ENCODE measurements at places on chromosomes 5 and 9.

- H3K27ac ChIP-seq, result no peak overlapping the region
- no peaks in the 10 kb centered on the region for H3K27me3 ChIP-seq
- H3K36me3 ChIP-seq, result no peaks in the 10 kb centered on the region
- no peak for DNase-seq
- no peaks in the 10 kb centered on the region for H3K4me1 ChIP-seq
- no peak overlapping the region for H3K4me3 ChIP-seq
Observed at GRCh38 chr5:136269973-136270372, 77.0 kb upstream of the SMIM32 start.

DNA sequence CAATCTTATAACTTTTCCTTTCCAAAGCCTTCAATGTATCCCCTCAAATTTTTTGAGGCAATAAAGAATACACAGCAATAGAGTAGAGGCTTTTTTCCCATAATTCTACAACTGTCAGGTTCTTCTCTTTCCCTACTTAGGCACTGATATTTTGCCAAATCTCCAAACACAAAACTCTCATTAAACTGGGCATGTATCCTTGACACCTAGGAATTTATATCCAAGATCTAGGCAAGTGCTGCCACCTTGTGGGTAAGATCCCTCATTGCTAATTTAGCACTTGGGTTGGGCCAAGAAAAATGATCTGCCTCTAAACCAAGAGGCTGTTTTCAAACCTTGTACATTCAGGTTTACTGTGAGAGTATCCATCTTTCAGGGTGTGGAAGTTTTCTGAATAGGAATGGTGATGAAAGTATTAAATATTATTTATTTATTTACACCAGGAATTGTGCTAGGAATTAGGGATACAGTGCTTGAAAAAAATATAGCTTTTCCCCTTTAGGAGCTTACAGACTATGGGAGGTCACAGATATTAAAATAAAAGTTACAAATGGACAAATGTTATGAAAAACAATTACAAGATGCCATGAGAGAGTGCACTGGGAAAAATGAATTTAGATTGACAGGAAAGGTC lies 17.6 kb downstream of the TSTD2 start:
- H3K4me1 ChIP-seq, result no peaks in the 10 kb centered on the region
- no peak overlapping the region for H3K27ac ChIP-seq
- no peak overlapping the region for H3K4me3 ChIP-seq

DNA sequence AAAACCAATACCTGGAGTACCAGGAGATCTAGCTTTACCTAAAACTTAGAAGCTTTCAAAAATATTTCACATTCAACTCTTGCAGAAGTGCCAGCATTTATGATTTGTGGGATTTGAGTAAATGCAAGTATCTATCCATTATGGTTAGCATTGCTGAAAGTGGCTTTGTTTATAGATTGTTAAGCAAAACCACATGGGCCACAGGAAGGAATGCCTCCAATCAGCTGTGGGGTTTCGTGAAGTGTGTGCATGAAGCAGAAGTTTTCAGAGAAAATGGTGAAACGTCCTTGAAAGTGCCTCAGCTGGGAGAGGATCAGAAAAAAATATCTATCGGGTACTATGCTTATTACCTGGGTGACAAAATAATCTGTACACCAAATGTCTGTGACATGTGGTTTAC lies 4.2 kb downstream of the LECT2 start:
- no peaks in the 10 kb centered on the region for H3K27me3 ChIP-seq
- no peak overlapping the region for H3K4me3 ChIP-seq
- H3K4me1 ChIP-seq, result no peaks in the 10 kb centered on the region
- no peak for DNase-seq

- H3K4me3 ChIP-seq, result no peak overlapping the region
- no peaks in the 10 kb centered on the region for H3K36me3 ChIP-seq
- no peak for DNase-seq
Observed at GRCh38 chr9:24602693-24603352, 57.1 kb upstream of the IZUMO3 start.

- H3K36me3 ChIP-seq, result no peaks in the 10 kb centered on the region
- H3K27me3 ChIP-seq, result no peaks in the 10 kb centered on the region
- H3K4me3 ChIP-seq, result no peak overlapping the region
- no peaks in the 10 kb centered on the region for H3K4me1 ChIP-seq
Observed at GRCh38 chr9:108654566-108654965, 201.2 kb downstream of the ACTL7B start.

DNA sequence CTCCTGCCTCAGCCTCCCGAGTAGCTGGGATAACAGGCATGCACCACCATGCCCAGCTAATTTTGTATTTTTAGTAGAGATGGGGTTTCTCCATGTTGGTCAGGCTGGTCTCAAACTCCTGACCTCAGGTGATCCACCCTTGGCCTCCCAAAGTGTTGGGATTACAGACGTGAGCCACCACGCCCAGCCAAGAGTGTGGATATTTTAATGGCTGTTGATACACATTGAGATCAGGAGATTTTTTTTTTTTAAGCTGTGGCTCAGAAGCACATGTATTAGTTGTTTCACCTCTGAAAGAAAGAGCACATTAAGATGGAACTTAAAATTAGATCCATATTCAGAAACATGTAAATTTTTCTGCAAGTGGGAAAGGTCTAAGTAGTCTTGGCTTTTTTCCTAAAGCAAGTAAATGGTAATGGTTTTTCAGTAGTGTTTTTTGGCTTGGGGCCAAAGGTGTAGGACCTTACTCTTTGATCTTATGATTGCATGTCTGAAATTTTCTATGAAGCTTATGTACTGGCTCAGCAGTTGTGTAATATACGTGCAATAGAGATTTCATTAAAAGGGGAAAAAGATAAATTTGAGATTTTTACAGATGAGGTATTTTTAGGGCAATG lies 9.9 kb downstream of the RBM27 start:
- no peaks in the 10 kb centered on the region for H3K36me3 ChIP-seq
- DNase-seq, result no peak
- no peaks in the 10 kb centered on the region for H3K27me3 ChIP-seq
- no peak overlapping the region for H3K27ac ChIP-seq
- no peak overlapping the region for H3K4me3 ChIP-seq

GRCh38 chr9:90296539-90296938 lies 346.1 kb downstream of the DIRAS2 start:
- H3K36me3 ChIP-seq, result no peaks in the 10 kb centered on the region
- no peak overlapping the region for H3K4me3 ChIP-seq
- DNase-seq, result no peak
- H3K27me3 ChIP-seq, result no peaks in the 10 kb centered on the region
- H3K27ac ChIP-seq, result no peak overlapping the region

DNA sequence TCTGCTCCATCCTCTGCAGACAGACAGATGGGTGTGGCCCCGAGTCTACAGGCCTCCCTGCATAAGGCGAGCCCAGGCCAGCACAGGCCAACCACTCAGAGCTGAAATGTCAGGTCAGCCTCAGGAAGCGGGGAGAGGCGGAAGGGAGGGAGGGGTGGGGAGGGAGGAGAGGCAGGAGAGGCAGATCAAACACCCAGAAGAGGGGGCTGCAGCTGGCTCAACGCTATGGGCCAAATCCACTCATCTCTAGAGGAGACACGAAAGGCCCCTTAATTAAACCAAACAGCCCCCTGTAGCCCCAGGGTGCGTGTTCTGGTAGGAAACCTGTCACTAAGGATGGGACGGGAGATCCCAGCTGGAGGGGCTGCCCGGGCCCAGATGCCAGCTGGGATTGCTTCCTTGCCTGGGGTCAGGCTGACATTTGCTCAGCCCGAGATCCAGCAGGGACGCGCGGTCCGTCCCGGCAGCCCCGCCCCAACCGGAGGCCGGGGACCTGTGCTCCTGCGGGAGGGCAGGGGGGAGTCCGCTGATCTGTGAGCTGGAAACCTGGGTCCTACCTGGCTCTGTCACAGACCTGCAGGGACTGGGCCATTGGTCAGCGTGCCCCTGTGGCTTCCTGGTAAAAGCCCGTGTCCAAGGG lies 97.2 kb upstream of the SARDH start:
- DNase-seq, result no peak
- no peaks in the 10 kb centered on the region for H3K27me3 ChIP-seq
- H3K27ac ChIP-seq, result no peak overlapping the region
- no peaks in the 10 kb centered on the region for H3K36me3 ChIP-seq
- no peak overlapping the region for H3K4me3 ChIP-seq
- no peaks in the 10 kb centered on the region for H3K4me1 ChIP-seq

- H3K4me1 ChIP-seq, result peaks cover 8% of the 10 kb centered on the region
- H3K27me3 ChIP-seq, result no peaks in the 10 kb centered on the region
- peak overlapping the region; percentile 51 for H3K4me3 ChIP-seq
- peak; percentile 24 for DNase-seq
Observed at GRCh38 chr9:110148384-110148783, 59.6 kb downstream of the C9orf152 start.

DNA sequence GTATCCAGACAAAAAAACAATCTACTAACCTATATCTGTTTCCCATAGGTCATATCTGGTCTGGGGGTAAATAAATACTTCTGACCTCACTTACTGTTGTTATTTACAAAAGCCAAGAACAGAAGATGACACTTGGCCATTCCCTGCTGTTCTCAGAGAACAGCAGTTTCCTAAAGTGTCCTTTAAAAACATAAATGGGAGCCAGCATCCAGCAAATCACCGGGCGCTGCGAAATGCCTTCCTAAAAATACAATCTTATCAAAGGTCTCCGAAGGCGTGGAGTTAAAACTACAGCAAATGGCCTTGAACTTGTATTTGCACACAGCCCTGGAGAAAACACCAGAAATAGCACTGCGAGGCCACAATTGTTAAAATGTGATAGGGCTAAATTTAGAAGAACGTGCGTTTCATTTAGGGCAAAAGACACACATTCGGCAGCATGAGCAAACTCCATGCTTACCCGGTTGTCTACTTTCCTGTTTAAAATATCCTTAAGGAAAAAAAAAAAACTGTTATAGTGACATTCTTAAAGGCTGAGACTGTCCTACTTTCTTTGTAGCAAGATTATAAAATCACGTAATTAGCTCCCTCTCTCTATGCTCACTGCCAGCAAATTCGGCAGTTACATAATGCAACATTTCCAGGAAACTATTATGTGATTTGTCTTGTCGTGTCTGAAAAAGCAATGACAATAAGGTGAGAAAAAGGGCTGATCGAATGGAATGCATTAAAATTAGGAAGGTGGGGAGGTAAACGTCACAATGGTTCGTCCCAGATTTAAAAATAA lies 1.5 kb downstream of the NFIL3 start:
- no peaks in the 10 kb centered on the region for H3K27me3 ChIP-seq
- no peak for DNase-seq
- peak overlapping the region; percentile 55 for H3K4me3 ChIP-seq
- no peak overlapping the region for H3K27ac ChIP-seq

DNA sequence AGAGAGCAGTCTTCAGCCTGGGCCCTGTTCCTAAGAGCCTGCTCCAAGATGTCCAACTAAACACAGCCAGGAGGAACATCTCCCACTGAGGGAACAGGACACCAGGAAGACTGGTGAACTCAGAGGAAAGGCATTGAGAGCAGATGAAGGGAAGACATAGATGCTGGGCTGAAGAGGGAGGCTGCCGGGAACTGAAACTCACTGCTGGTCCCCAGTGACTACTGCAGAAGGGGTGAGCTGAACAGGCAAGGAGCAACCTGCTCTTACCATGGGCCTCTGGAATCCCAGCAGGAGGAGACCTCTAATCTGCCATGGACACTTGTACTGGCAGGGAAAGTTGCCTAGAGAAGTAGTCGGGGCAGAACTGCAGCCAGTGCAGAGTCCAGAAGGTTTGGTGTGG lies 95.7 kb downstream of the TRPM3 start:
- no peak overlapping the region for H3K27ac ChIP-seq
- no peak overlapping the region for H3K4me3 ChIP-seq
- H3K4me1 ChIP-seq, result no peaks in the 10 kb centered on the region

- peaks cover 5% of the 10 kb centered on the region for H3K4me1 ChIP-seq
- H3K4me3 ChIP-seq, result no peak overlapping the region
- no peak for DNase-seq
- no peaks in the 10 kb centered on the region for H3K36me3 ChIP-seq
- H3K27me3 ChIP-seq, result no peaks in the 10 kb centered on the region
Observed at GRCh38 chr9:36100532-36100931, 36.0 kb upstream of the GLIPR2 start.

DNA sequence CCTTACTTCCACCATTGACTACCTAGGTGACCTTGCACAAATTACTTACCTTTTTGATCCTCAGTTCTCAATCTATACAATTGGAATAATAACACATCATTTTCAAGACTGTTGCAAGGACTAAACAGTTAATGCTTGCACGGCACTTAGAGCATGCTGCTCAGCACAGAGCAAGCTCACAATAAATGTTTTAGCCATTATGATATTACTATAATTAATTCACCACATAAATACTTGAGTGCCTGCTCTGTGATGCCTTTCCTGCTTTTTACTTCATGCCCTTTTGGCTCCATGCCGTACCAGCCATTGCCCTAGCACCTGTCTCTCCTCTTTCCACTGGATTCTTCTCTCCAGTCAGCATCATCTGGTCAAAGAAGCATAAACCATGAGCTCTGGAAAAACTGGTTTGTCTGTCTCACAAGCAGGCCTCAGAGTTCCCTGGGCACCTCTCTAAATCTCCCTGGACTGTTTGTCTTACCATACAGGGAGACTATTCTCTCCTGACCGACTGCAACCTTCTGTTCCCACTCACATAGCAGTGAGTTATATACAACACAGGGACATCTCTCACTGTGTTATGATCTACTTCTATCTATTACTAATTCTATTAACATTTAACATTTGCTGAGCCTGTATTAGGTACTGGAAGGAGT lies 260.4 kb upstream of the ADRA1B start:
- DNase-seq, result no peak
- no peaks in the 10 kb centered on the region for H3K27me3 ChIP-seq
- H3K4me1 ChIP-seq, result no peaks in the 10 kb centered on the region

DNA sequence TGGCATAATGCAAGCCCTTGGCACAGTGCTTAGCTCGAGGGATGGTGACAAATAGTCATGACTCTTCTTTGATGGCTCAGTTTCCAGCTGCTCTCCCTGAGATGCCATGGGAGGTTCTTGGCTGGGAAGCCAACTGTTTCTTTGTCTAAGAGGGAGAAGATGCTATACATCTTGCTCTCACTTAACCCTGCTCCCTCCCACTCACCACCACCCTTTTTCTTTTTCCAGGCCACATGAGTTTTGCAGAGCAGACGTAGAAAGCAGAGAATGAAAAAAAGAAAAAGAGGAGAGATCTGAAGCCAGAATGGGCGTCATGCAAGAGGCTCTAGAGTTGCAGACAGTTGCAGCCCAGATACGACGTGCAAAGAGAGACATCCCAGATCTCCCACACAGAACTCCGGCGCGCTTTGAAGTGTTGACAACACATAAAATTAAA lies 160.5 kb downstream of the FGF18 start:
- no peaks in the 10 kb centered on the region for H3K27me3 ChIP-seq
- H3K36me3 ChIP-seq, result no peaks in the 10 kb centered on the region
- DNase-seq, result no peak
- no peak overlapping the region for H3K4me3 ChIP-seq

- no peaks in the 10 kb centered on the region for H3K27me3 ChIP-seq
- no peaks in the 10 kb centered on the region for H3K36me3 ChIP-seq
- H3K4me1 ChIP-seq, result no peaks in the 10 kb centered on the region
- no peak overlapping the region for H3K4me3 ChIP-seq
- no peak overlapping the region for H3K27ac ChIP-seq
Observed at GRCh38 chr9:35520364-35520710, 30.4 kb downstream of the RUSC2 start.

- no peak for DNase-seq
- no peaks in the 10 kb centered on the region for H3K27me3 ChIP-seq
- no peak overlapping the region for H3K27ac ChIP-seq
- peaks cover 7% of the 10 kb centered on the region for H3K4me1 ChIP-seq
- no peaks in the 10 kb centered on the region for H3K36me3 ChIP-seq
Observed at GRCh38 chr5:149780043-149780737, 50.1 kb downstream of the PPARGC1B start.

Data from naive thymus-derived CD4-positive, alpha-beta T cell (primary cell).